NCI-H1436 treated with DMSO at 0.1 percent for 48 hours (cell line): ENCODE measurements at places on chromosomes 2 and 18.

- DNase-seq: no peak
Measured at GRCh38 chr2:98155716-98156115, 68.7 kb downstream of the VWA3B start.

DNA sequence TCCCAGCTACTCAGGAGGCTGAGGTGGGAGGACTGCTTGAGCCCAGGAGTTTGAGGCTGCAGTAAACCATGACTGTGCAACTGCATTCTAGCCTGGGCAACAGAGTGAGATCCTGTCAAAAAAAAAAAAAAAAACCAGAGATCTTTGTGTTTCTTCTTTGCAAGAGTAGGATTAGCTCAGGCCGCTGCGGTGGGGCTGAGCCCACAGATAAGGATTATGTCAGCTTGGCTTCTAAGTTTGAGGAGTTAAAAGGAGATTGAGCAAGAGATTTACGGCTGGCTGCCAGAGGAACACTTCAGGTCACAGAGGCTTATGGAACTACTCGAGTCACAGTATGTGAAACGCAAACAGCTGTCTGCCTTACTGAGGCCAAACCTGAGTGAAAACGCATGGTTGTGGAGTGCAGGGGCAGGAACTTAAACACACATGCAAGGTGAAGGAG is 146.7 kb upstream of the L3MBTL4 start:
- no peak for DNase-seq

- no peak for DNase-seq
Measured at GRCh38 chr2:212181646-212182045, 357.0 kb downstream of the ERBB4 start.

DNA sequence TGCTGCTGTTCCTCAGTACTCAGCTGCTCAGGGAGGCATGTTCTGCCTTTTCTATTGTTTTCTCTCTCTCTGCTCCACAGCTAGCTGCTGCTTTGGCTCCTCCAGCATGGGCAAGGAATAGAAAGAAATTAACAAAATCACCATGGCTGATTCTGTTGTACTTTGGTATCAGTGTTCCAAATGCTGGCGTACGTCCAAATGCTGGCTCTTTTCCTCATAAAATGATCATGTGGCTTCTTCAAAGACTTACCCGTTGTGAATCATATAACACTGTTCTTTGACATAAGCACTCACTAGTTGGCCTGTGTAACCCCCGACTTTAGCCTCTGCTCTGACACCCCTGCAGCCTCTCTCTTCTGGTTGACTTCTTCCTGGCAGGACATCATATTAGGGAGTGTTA is 547.6 kb downstream of the CPS1 start:
- no peak for DNase-seq

DNA sequence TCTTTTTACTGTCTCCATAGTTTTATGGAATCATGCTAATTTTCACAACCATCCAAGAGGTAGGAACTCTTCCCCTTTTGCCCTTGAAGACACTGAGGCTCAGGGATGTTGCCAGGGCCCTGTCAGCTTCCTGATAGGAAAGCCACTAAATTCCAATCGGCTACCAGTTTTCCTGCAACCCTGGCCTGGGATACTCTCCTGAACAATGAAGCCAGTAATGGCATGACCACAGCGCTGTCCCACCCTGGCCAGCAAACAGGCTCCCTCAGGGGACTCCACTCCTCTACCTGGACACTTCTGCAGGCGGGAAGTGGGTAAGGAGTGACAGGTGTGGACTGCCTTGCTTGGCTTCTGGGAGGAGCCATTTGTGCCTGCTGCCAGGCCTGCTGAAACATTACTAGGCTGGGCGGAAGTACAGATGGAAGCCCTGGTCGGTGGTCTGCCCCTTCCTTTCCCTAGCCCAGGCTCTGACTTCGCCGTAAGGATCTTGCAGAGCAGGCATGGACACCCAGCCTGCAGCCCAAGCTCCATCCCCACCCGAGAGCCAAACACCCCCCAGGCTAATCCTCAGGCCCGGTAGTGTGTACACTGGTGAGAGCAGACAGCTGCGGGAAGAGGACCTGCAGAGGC is 78.8 kb upstream of the SMAD2 start:
- DNase-seq: no peak

- no peak for DNase-seq
Measured at GRCh38 chr2:8132351-8132831, 549.5 kb upstream of the ID2 start.

DNA sequence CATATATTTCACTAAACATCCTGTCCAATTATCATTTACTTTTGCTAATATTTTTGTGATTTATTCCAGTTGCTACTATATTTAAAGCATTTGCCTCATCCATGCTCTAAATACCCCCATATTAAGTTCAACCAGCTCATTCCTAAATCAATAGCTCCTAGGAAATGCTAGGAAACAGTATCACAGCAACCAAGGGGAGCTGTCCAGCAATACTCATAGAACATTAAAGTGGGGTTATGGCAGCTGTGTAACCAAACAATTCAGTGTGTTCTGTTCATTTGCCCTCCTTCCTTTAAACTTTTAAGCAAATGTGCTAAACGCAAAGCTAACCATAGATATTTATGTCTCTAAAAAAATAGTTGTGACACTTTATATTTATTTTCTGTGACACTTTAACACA is 41.1 kb downstream of the ACVR1C start:
- no peak for DNase-seq

DNA sequence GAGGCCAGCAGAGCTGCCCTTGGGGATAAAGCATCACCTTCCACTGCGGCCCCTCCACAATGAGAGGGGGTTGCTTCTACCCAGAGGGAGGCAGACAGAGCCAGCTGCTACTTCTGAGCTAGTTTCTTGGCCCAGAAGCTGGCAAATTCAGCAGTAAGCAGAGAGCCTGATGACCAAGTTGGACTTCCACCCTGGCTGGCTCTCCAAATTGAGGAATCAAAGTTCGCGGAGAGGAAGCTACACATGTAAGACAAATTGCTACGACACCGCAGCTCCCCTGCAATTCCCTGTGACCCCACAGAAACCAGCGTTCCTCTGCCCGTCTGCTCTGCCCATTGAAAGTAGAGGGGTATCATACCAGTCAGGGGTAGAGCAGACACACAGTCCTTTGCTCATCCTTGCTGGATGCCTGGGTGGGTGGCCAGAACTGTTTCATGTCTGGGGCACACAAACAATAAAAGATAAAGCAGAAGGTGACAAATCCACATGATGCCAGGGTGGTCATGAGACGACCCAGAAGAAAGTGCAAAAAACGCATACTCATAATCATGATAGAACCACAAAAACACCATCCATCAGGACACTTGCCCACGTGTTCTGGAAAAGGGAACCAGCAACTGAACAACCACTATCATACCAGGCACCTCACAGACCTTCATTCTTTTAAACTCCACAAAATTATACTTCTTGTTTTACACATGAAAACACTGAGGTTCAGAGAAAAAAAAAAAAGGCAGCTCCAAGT is 5.4 kb downstream of the TFCP2L1 start:
- no peak for DNase-seq
